ENCODE measurements at places on chromosomes 5 and 9.

- no peaks in the 10 kb centered on the region for H3K36me3 ChIP-seq
- H3K4me3 ChIP-seq: no peak overlapping the region
- H3K27ac ChIP-seq: no peak overlapping the region
- DNase-seq: no peak
Observed at GRCh38 chr9:32748013-32748412, 35.3 kb upstream of the TMEM215 start.

DNA sequence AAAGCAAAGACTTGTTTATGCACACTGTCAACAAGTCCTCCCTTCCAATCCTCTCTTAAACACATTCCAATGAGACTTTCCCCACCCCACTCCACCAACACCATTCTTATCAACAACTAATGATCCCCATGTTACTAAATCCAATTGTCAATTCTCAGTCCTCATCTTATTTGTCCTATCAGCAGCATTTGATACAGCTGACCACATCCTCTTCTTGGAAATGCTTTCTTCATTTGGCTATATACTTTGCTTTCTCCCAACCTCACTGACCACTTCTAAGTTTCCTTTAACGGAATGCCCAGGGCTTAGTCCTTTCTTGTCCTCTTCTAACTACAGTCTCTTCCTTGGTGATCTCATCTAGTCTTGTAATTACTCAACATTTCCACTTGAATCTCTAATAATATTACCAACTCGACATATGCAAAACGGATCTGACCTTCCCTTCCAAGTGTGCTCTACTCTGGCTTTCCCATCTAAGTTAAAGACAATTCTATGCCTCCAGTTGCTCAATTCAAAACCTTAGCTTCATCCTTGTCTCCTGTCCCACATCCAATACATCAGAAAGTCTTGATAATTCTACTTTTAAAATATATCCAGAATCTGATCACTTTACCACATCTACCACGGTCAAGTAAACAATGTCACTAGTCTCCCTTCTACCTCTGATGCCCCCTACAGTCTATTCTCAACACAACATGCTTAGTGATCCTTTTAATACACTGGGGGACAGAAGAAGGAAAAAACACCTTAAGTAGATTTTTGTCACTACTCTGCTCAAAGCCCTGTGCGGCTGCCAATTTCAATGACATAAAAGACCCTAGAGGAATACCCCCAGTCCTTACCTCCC, 25.5 kb downstream of the AGTPBP1 start:
- H3K4me1 ChIP-seq: no peaks in the 10 kb centered on the region
- no peak overlapping the region for H3K4me3 ChIP-seq
- H3K27me3 ChIP-seq: no peaks in the 10 kb centered on the region
- DNase-seq: no peak
- no peak overlapping the region for H3K27ac ChIP-seq
- H3K36me3 ChIP-seq: peaks cover 10% of the 10 kb centered on the region

GRCh38 chr5:133247151-133247709, 195.4 kb downstream of the HSPA4 start:
- peaks cover 5% of the 10 kb centered on the region for H3K4me1 ChIP-seq
- DNase-seq: no peak
- no peak overlapping the region for H3K27ac ChIP-seq
- no peak overlapping the region for H3K4me3 ChIP-seq
- peaks cover 6% of the 10 kb centered on the region for H3K36me3 ChIP-seq

DNA sequence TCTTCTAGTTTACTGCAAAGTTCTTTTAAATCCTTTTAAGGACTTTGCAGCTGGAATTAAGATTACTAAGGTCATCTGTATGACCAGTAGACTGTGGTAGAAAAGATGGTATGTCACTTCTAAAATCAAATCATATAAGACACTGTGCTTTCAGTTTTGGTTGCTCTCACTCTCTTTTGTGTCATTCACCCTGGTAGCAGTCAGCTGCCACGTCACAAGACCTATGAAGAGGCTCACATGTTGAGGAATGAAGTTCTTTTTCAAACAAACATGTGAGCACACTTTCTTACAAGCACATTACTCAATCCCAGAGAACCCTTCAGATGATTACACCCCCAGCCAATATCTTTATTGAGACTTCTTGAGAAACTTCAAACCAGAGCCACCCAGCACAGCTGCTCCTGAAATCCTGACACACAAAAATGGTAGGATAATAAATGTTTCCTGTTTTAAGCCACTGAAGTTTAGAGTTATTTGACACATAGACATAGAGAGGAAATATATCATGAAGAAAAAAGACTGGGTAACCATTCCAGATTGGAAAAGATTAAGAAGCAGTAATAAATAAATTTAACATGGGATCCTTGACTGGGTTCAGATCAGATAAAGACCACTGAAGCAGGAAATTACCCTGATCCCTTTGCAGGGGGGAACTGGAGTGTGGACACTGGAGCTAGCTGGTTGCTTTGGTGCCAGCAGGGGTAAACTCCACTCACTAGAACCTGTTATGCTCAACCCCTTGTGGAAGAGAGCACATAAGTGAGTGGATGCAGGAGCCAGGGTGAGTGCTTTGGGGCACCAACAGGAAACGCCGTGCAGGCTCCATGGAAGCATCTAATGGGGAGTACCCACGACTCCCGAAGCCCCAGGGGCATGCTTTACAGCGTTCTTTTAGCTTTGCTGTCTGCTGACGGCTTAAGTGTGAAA, 64.1 kb downstream of the SLCO4C1 start:
- no peak overlapping the region for H3K4me3 ChIP-seq
- H3K36me3 ChIP-seq: no peaks in the 10 kb centered on the region
- no peaks in the 10 kb centered on the region for H3K4me1 ChIP-seq
- DNase-seq: no peak
- H3K27me3 ChIP-seq: no peaks in the 10 kb centered on the region

GRCh38 chr5:87776785-87777184, 364.1 kb upstream of the CCNH start:
- no peaks in the 10 kb centered on the region for H3K36me3 ChIP-seq
- H3K27ac ChIP-seq: no peak overlapping the region
- no peaks in the 10 kb centered on the region for H3K27me3 ChIP-seq
- DNase-seq: no peak
- H3K4me3 ChIP-seq: no peak overlapping the region

- no peak for DNase-seq
- peaks cover 19% of the 10 kb centered on the region for H3K4me1 ChIP-seq
- no peaks in the 10 kb centered on the region for H3K36me3 ChIP-seq
- peaks cover 8% of the 10 kb centered on the region for H3K27me3 ChIP-seq
Observed at GRCh38 chr5:75509956-75510355, 1.5 kb downstream of the CERT1 start.

Measured in glutamatergic neuron (in vitro differentiated cells).